ENCODE measurements at places on chromosomes 3 and 15.

GRCh38 chr3:136055491-136055890, 90.0 kb downstream of the PPP2R3A start:
- DNase-seq, result no peak

DNA sequence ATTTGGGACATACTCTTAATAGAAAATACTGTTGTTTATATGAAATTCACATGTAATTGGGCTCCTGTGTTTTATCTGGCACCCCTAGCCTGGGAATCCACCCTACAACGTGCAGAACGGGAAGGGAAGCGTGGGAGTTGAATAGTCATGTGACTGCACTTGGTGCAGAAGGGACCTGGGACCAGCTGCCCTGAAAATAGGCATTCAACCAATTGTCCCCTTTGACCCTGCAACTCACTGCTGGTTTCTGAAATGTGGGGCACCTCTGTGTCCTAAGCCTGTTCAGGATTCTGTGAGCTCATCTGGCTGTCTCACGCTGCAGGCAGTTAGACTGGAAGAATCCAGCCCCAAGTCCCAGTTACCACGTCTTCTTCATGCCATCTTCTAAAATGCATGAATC, 79.7 kb downstream of the CACNA2D3 start:
- DNase-seq, result no peak

- DNase-seq, result no peak
Observed at GRCh38 chr3:8298021-8298954, 203.3 kb upstream of the LMCD1 start.

GRCh38 chr3:5194801-5195509, 7.4 kb downstream of the EDEM1 start:
- no peak for DNase-seq

DNA sequence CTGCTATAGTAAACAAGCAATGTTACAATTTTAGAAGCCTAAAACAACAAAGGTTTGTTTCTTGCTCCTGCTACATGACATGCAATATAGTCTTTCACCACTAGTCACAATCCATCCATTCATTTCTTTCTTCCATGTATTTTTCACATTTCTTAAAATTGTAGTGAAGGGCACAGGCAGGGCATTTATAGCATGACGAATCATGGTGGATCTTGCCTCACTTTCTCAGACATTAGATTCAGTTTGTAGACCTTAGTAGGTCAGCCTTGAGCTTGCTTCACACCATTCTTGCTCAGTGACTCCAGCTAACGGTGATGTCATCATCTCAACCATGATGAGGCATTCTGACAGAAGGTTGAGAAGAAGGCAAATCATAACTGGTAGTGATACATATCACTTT, 546.8 kb downstream of the TBL1XR1 start:
- DNase-seq, result no peak

GRCh38 chr15:67512140-67512539, 8.8 kb upstream of the C15orf61 start:
- no peak for DNase-seq

GRCh38 chr3:4644951-4645350, 151.8 kb downstream of the ITPR1 start:
- DNase-seq, result no peak

DNA sequence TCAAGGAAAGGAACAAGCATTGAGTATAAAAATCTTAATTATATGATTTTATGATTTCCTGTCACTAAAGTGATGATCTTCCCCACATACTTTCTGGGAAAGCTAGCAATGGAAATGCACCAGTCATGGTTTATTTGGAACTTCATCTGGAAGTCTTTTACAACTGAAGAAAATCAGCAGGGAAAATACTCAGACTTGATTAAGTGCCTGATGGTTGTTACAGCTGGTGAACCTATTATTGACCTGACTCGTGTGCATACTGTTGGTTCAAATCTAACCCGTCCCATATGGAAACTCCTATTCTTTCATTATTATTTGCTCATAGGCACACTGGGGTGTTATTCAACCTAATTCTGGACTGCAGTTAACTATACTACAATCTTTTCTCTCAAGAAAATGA, 701.8 kb upstream of the CCDC54 start:
- no peak for DNase-seq

DNA sequence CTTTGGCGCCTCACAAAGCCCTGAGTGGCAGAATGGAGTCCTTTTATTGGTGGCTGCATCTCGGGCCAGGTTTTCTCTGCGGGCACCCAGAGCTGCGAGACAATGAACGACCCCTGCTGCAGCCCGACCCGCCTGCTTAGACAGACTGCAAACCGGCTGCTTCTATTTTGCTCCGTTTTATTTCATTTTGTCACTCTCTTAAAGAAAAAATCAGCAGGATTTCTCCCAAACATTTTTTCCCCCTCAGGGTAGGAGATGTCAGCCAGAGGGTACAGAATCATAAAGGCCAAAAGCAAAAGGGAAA, 64.8 kb downstream of the OXNAD1 start:
- DNase-seq, result no peak

- DNase-seq, result peak; percentile 78
Observed at GRCh38 chr3:175512700-175513099, 653.6 kb downstream of the NAALADL2 start.

DNA sequence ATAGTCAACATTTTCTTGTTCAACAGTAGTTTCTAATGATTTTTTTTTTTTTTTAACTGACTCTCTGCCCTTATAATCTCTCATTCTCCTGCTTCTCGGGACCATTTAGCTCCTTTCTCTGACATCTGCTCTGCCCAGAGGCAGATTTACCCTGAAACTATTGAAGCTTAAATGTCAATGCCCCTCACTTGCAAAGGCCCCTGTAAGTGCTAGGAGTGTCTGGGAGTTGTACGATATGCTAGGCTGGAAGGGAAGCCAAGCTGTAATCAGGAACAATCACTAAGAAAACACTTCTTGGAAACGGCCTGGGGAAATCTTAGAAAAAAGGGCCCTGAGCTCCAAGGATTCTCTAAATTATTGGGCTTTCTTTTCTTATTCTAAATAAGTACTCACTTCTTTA, 5.8 kb upstream of the PLOD2 start:
- DNase-seq, result no peak

Measured in midbrain (tissue), 1 donor.